ENCODE measurements at places on chromosomes 16 and 17. TPM values are rescaled to one million over a fixed set of nuclear protein-coding genes. Genes with fewer than 3 reads are reported as not detected.

GRCh38 chr16:57245472-57246113 lies 534 bp downstream of the ARL2BP start:
- H3K27me3 ChIP-seq: no peaks in the 10 kb centered on the region
- H3K27ac ChIP-seq: peak overlapping the region; percentile 92
- peaks cover 19% of the 10 kb centered on the region for H3K4me1 ChIP-seq
- H3K4me3 ChIP-seq: peak overlapping the region; percentile 82

GRCh38 chr16:1858189-1858865 lies 13.6 kb downstream of the MEIOB start:
- DNase-seq: no peak
- H3K4me3 ChIP-seq: no peak overlapping the region
- peaks cover 4% of the 10 kb centered on the region for H3K27me3 ChIP-seq
- no peaks in the 10 kb centered on the region for H3K4me1 ChIP-seq
- no peaks in the 10 kb centered on the region for H3K36me3 ChIP-seq

DNA sequence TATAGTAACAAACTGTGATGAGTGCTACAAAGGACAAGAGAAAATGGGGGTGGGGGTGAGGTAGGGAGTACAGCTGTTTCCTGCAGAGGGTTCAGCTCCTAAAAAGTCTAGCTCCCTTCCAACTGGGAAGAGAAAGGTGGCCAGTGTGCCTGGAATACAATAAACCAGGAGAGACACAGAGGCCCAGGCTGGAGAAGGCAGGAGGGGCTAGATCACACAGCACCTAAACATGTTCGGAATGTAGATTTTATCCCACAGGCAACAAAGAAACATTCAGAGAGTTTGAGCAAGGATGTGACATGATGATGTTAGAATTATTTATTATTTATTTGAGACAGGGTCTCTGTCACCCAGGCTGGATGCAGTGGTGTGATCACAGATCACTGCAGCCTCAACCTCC lies 10.2 kb downstream of the TEX2 start:
- no peak for DNase-seq
- H3K27ac ChIP-seq: no peak overlapping the region
- peaks cover 16% of the 10 kb centered on the region for H3K4me1 ChIP-seq
- H3K36me3 ChIP-seq: no peaks in the 10 kb centered on the region

The FOXC2 gene
- 1.7 TPM for total RNA-seq

The ABCA8 gene
- total RNA-seq: 43.6 TPM

The INCA1 gene
- total RNA-seq: 4.1 TPM

The FNDC8 gene
- not detected for total RNA-seq
